ENCODE measurements at places on chromosomes 12 and 14. TPM values are rescaled to one million over a fixed set of nuclear protein-coding genes. Genes with fewer than 3 reads are reported as not detected.

GRCh38 chr12:49223590-49224369 is 34.9 kb upstream of the TUBA1A start:
- H3K36me3 ChIP-seq = no peaks in the 10 kb centered on the region
- no peak for DNase-seq
- no peak overlapping the region for H3K27ac ChIP-seq
- no peak overlapping the region for H3K4me3 ChIP-seq
- no peaks in the 10 kb centered on the region for H3K27me3 ChIP-seq

The UNG gene
- 8.7 TPM for total RNA-seq

GRCh38 chr14:85535991-85536832 is 6.3 kb downstream of the FLRT2 start:
- H3K4me3 ChIP-seq = no peak overlapping the region
- H3K27ac ChIP-seq = no peak overlapping the region
- peaks cover 17% of the 10 kb centered on the region for H3K4me1 ChIP-seq
- H3K27me3 ChIP-seq = peaks cover 18% of the 10 kb centered on the region
- no peaks in the 10 kb centered on the region for H3K36me3 ChIP-seq

The SMCO3 gene
- not detected for total RNA-seq

GRCh38 chr12:51591016-51591901 is at the start of gene SCN8A:
SCN8A (plus strand) TSS chr12:51591233; CDS start chr12:51662818, 71,585 bp downstream.
- peaks cover 11% of the 10 kb centered on the region for H3K4me1 ChIP-seq
- DNase-seq = peak; percentile 62
- H3K27ac ChIP-seq = no peak within 1 kb of the TSS
- H3K27me3 ChIP-seq = peaks cover 12% of the 10 kb centered on the region
- peak within 1 kb of the TSS; percentile 34 for H3K4me3 ChIP-seq
- H3K36me3 ChIP-seq = no peaks in the 10 kb centered on the region
